ENCODE measurements at places on chromosomes 12 and 14.
A peak's percentile ranks its signal among the peaks of the same experiment; 100 is the strongest.

DNA sequence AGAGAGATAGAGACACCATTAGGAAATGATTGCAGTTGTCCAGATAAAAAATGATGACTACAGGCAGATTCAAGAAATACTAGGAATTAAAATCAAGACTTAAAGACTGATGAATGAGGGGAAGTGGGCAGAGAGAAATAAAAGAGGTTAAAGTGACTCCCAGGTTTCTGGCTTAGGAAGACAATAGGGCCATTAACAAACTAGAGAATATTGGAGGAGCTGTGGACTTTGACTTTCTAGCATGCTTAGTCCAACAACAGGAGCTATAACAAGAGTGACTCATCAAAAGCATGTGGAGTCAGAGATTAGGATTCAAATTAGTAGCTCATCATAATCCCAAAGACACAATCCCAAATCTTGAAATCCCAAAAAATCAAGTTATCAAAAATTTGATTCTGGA lies 101.5 kb downstream of the BMP4 start:
- no peak for DNase-seq

- DNase-seq, result peak; percentile 47
Measured at GRCh38 chr12:120710031-120710804, at the start of gene UNC119B. TSS of gene UNC119B (plus strand) at chr12:120710458. CDS start at chr12:120710475, 17 bp downstream.

DNA sequence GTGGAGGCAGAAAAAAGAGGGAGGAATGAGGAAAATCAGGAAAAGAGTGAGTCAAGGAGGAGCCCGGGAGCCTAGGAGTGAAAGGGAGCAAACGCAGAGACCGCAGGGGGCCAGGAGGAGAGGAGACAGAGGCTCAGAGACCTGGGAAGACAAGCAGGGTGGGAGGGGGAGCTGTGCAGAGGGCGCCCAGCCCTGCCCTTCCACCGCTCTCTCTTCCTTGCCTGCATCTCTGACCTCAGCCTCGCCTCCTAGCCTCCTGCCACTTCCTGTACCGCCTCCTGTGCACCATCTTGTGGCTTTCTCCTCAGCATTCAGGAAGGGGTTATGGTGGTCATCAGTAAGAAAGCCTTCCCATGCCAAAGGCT lies 1.3 kb downstream of the CLSTN3 start:
- no peak for DNase-seq

DNA sequence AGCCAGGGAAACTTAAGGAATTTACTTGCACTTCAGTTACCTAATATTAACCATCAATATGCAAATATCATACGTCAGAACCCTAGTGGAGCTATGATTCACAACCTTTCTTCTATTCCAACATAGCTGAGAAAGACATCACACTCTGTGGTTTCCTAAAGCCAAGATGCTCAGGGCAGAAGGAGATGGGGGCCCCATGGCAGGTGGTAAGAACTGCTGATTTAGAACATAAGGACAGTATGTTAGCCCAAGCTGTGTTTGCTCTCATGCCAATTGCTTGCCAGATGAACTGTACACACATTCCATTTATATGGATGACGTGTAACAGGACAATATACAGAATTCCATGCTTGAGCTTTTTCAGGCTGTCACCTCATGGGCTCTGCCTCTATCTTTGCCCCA lies 34.6 kb downstream of the HECTD4 start:
- no peak for DNase-seq

GRCh38 chr14:77302926-77303325 lies 17.8 kb downstream of the POMT2 start:
- DNase-seq, result no peak
